ENCODE measurements at places on chromosomes 16 and 17.

DNA sequence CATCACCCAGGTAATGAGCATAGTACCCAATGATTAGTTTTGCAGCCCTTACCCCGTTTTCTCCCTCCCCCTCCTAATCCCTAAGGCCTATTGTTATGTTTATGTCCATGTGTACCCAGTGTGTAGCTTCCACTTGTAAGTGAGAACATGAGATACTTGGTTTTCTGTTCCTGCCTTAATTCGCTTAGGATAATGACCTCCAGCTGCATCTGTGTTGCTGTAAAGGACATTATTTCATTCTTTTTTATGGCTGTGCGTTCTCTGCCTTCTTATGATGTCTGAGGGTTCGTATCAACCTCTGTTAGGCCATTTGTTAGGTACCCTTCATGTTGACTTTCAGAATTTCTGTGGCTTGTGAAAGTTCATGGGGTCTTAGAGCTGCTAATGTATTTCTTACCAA, 31.0 kb downstream of the CTCF start:
- no peak for DNase-seq

GRCh38 chr17:75059369-75060345, 12.6 kb downstream of the KCTD2 start:
- no peak for DNase-seq

- peak; percentile 14 for DNase-seq
Observed at GRCh38 chr16:12539185-12539929, 264.3 kb downstream of the CPPED1 start.

GRCh38 chr16:3915426-3916260, 35.1 kb upstream of the CREBBP start:
- DNase-seq = no peak

GRCh38 chr16:53131363-53132071, 76.7 kb downstream of the CHD9 start:
- peak; percentile 35 for DNase-seq

- DNase-seq = no peak
Observed at GRCh38 chr16:25691519-25692091, at the start of gene HS3ST4. Gene HS3ST4, plus strand, starts transcription at chr16:25691959.

GRCh38 chr17:82076785-82077591, 11.4 kb upstream of the DUS1L start:
- no peak for DNase-seq

GRCh38 chr16:56262148-56262547, 70.9 kb downstream of the GNAO1 start:
- DNase-seq = no peak

DNA sequence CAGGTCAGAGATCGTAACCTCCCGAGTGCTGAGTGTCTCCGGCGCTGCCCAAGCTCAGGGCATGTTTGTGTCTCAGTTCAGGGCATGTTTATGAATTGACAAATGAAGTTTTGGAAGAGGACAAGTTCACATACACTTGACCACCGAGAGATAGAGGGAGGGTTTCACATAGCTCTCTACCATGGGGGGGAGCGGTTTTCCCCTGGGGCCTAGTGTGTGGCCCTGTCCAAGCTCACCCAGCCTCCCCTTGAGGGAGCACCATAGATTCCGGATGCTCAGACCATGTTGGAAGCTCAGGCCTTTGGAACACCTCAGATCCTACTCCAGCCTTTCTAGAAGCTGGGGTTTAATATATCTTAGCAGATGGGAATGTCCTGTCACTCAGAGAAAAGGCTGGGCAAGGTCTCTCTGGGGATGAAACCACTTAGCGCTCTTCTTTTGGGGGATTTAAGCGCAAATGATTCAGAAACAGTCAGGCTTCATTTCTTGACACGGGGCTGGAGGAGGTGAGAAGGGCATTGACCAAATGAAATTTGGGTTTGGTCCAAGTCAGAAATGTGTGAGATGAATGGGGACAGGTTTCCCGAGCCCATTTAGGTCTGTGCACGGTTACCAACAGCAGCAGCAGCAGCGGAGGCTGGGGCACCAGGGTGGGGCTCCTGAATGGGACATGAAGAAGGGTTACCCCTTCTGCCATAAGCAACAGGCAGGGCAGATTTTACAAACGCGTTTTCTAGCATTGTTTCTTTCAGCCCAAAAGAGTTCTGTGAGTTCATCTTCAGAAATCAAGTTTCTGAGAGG, 96.6 kb downstream of the METRNL start:
- no peak for DNase-seq

DNA sequence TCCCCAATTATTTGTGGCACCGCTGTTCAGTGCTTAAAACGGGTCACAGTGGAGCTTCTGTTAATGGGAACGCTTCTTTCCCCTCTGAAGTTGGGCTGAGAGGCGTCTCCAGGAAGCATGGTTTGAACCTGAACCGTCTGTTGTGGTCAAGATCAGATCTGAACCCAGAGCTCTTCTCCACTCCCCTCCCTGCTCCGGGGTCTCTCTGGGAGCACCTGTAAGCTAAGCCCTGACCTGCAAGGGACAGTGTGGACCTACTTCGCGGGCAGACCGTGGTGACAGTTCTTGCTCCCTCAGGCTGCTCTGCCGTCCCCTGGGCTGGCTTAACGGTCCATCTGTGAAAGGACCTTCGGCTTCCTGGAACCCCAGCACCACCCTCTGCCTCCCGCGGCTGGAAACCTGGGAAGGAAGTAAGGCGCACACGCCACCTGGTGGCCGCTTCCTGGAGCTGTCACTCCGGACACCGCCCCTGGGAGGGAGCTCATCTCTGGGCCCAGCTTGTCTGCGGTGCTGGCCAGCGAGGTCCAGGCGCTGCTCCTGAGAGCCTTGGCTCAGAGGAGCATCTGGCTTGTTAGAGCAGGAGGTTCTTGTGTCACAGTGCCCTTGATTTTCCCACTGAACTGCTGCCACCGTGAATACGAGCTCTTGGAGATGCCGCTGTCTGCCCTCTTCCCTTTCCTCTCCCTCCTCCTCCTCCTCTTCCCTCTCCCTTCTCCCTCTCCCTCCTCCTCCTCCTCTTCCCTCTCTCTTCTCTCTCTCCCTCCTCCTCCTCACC, 518.5 kb upstream of the EEF2KMT start:
- no peak for DNase-seq

- no peak for DNase-seq
Observed at GRCh38 chr16:68577352-68577853, 38.3 kb downstream of the ZFP90 start.

DNA sequence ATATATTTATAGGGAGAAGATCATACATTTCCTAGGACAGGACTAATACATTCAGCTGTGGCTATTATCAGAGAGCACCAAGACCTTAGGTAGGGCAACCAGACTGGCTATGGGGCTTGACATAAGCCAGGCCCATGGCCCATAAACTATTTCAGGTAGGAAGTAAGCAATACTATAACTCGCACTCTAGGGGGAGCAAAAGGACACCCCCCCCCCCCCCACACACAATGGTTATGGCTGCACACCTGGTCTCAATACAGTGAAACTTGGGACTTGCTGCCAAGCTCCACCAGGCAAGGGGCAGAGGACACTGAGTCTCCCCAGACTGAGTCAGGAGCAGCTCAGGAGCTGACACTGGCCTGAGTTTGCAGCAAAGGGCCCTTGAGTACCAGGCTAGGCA, 348.9 kb upstream of the ASIC2 start:
- no peak for DNase-seq

GRCh38 chr16:49282690-49283375, 1.2 kb upstream of the CBLN1 start:
- no peak for DNase-seq

GRCh38 chr16:82363026-82363816, 193.2 kb upstream of the MPHOSPH6 start:
- no peak for DNase-seq

- DNase-seq = no peak
Observed at GRCh38 chr17:12826431-12826830, 37.1 kb downstream of the ARHGAP44 start.

DNA sequence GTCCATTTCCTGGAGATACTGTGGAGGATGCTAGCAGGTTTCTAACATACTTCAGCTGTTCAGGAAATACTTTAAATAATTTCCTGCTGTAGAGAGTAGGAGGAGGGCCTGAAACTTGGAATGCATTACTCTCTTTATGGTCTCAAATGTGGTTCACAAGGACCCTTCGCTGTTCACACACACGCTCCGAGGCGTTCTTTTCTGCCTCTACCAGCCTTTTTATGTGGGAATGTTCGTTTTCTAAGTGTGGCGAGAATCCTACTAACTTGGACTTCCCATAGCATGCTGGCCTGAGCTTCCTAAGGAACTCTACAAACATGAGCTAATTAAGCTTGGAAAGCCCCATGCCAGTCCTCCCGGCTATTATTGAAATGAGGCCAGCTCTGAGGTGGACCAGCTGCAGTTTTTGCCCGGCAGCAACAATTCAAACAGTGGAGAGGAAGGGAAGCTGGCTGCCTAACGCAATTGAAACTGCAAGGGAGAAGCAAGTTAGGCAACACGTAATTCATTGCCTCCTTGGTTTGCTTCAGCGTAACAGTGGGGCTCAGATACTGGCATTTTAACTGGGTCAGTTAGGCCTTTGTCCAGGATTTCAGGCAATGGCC, 18.9 kb downstream of the KPNA2 start:
- DNase-seq = no peak

All from GM18507 (cell line).